ENCODE measurements at places on chromosomes 2 and 18.
A peak's percentile ranks its signal among the peaks of the same experiment; 100 is the strongest.

GRCh38 chr2:127508631-127509034 is 17.7 kb downstream of the IWS1 start:
- peak; percentile 83 for DNase-seq

- DNase-seq, result no peak
These were observed 28.5 kb downstream of the INPP4A start for GRCh38 chr2:98472961-98473746.

GRCh38 chr2:213455316-213456008 is 171.2 kb downstream of the SPAG16 start:
- DNase-seq, result no peak

DNA sequence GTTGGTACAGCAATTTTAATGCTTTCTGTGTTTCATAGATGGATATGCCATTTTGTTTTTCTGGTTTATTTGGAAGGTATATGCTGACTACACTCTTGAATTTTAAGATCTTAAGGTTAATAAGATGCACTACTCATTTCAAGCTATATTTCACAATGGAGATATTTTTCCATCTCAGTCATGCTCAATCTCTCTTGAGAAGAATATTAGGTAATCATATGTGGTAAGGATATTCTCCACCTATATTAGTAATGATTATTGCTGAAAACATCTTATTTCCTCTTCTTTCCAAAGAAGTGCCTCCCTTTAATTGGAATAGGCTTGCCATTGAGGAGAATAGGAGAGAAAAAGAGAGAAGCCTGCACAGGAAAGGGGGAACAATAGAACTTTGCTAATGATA is 40.1 kb downstream of the EPB41L3 start:
- no peak for DNase-seq

DNA sequence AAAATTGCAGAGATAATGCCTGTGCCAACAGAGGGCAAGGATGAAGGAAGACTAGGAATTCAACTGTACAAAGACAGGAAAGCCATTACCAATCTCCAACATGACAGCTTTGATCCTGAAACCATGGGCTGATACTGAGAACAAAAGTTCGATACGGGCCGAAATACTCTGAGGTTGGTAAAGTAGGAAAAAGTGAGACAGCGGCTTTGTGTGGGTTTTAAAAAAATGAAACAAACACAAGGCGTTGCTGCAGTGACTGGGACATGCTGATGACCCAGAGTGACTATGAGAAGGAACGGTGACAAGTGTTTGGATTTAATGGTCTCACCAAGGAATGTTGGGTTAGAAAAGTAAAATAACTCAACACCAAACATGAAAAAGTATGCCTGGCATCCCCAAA is 24.2 kb upstream of the SDC1 start:
- DNase-seq, result no peak

DNA sequence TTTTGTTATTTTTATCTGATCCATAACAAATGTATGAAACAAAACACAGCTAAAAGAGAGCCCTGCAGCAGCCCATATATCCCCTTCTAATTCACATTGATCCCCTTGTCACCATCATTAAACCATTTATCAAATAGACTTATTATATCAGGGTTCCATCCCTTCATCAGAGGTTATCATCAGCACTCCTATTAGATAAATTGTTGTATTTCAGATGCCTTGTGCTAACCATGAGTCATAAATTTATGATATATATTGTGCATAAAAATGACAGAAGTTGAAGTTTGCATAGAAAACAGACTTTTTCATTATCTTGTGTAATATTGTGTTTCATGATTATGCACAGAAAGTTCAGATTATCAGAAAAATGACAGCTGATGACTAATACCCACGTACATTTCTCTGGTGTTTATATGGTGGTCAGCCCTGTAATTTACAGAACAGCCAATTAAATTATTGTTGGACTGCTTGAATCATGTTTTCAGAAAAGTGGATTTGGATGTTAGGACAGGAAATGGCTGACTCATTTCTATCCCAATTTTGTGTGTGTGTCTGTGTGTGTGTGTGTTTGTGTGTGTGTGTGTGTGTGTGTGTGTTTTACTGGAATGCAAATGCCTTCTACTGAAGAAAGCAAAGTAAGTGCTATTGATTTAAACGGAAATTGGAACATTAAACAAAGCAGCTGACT is 80.9 kb downstream of the PPP1R1C start:
- DNase-seq, result no peak

- no peak for DNase-seq
These were observed 459.3 kb downstream of the GALR1 start for GRCh38 chr18:77708826-77709506.

- peak; percentile 37 for DNase-seq
These were observed at the start of gene MC5R for GRCh38 chr18:13823707-13824395. TSS of gene MC5R (plus strand) at chr18:13824149. CDS start at chr18:13825766, 1,617 bp downstream.

DNA sequence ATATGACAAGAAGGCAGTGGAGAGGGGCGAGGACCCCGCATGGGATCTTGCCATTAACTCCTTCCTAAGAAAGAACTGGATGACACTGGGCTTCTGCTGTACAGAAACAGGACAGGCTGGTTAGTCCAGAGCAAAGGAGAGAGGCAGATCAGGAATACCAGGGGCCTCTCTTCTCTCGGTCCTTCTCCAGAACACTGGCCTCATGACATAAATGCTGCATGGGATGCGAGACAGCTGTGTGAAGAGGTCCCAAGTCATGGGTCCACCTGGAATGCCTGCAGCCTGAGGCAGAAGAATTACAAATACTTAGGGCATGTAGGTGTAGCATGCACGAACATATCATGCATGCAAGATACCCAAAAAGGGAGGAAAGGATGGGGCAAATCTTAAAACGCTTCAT is 9.1 kb downstream of the MBOAT2 start:
- no peak for DNase-seq

- no peak for DNase-seq
These were observed 152.5 kb upstream of the HAAO start for GRCh38 chr2:42944779-42945415.

GRCh38 chr2:25936889-25937545 is 45.3 kb downstream of the KIF3C start:
- DNase-seq, result peak; percentile 21

DNA sequence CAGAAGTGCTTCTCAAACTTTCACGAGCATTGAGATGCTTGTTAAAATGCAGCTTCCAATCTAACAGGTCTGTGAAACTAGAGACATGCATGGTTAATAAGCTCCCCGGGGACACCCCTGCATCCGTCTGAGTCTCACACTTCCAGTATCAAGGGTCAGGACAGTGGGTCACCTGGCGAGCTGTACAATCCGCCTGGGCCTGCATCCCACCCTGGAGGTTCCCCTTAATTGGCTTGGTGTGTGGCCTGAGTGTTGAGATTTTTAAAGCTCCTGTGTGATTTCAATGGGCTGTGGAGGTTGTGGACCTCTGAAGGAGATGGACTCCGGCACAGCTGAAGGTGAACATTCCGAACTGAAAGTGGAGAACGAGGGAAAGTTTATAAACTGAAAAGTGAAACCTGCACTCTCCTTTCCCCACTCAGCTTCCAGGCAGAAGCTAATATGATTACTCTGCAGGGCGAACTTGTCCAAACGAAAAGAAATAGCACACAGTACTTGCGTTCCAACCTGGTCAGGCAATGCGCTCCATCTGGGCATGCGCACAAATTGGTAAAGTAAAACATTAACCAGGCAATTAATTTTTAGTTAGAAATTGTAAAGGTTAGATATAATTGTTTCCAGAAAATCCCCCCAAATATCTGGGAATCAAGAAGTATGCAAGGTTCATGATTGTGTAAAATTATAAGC is 191.7 kb upstream of the ALKAL2 start:
- no peak for DNase-seq

DNA sequence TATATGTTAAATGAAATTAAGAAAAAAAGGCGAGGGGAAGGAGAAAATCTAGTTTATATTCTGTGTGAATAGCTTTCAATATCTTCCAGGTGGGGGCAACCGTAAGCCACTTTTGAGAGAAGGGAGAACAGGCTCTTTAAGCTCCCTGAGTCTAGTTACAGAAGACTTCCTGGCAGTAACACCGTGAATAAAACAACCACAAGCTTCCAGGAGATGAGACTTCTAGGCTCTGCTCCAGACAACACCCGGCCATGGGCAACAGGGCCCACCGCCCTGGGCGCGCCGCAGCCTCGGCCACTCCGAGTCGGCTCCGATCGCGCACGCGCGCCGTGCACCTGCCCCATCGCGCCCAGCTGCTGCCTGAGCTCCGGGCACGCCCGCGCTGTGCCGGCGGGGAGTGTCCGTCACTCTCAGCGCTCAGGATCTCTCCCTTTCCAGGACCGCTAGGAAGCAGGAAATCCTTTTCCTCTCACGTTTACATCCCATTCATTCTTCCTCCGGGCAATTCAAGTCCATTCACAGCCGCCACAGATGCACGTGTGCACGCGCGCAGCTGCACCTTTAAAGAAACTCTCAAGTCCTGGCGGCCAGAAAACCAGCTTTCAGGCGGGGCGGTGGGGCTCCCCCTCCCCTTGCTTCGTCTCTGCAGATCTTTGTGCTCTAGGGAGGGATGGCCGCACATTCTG is 19.4 kb upstream of the PAX3 start:
- DNase-seq, result peak; percentile 17

- no peak for DNase-seq
These were observed 258.3 kb downstream of the HAUS1 start for GRCh38 chr18:46362533-46362932.

DNA sequence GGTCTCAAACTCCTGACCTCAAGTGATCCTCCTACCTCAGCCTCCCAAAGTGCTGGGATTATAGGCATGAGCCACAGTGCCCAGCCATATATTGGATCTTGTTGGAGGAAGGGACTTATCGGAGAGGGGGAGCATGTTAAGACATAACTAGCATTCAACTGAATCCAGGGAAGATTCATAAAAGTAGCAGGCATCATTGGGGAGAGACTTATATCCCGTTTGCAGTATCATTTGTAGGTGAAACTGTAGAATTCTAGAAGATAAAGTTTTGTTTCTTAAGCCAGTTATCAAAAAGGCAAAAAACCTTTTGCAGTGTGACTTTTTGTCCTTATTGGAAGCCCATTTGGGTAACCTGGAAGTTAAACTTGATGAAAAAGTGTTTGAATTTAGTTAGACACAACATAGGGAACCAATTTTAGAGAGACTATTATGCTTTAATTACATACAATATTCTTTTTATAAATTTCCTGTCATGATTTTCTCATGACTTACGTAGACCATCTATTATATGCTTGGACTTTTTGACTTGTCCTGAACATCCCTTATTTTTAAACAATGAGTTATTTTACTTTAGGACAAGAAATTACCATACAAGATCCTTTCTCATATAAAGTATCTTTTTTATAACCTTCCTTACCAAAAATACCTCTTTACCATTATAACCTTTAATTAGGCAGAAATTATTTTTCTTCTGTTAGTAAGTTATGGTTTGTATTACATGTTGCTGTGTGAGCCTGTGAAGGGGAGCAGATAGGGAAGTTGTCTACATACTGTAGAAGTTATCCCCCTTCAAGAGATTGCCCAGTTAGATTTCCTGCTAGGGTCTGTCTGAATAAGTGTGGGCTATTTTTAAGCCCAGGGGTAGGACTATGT is 20.3 kb downstream of the RAB3GAP1 start:
- DNase-seq, result no peak

- peak; percentile 28 for DNase-seq
These were observed 273.6 kb downstream of the PAX3 start for GRCh38 chr2:222024932-222025880.

DNA sequence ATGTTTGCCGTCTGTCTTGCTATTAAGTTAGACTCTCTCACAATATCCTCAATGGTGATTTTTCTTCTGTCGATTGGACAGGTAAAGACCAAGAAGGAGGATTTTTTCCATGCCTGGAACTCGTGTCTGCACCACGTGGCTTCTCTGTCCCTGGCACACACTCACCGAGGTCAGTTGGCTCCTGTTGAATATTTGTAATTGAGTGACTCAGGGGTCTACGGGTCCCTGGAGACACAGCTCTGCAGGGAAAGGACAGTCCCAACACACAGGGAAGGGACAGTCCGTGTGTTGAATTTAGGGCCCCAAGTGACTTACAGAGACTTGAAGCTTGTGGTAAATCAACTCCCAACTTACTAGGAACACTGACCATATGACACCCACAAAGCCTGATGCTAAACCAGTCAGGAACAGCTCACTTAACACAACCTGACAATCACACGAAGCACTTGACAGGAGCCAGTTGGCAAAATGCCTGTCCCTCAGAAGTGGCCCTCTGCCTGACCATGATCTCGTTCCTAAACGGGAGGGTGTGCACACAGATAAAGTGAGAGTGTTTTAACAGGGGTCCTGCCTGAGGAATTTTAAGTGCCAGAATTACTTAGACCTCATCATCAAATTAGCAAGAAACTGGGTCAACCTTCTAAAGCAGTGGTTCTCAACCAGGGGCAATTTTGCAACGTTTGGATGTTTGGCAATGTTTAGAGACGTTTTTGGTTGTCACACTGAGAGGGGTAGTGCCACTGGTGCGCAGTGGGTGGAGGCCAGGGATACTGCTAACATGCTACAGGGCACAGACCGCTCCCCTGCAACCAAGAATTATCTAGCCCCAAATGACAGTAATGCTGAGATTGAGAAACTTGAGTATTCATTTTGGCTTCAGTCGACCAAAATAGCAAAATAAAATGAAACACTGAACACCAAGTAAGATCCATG is 88.9 kb upstream of the BCL2L11 start:
- DNase-seq, result no peak

DNA sequence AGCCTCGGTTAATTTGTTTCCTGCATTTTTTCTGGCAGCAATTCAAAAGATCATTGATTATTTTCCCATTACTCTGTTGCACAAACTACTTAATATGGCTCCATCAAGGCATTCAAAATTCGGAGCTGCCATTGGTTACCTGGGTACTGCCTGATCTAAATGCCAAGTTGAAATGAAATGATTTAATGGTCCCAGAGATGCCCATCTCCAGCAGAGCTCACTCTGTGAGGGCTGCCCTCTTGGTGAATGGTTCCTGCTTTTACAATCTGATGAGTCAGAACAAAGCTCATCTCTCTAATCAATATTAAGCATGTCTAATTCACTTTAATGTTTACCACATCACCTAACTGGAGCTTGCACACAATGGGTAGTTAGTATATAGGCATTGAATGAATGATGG is 126.1 kb downstream of the CTNNA2 start:
- DNase-seq, result no peak

DNA sequence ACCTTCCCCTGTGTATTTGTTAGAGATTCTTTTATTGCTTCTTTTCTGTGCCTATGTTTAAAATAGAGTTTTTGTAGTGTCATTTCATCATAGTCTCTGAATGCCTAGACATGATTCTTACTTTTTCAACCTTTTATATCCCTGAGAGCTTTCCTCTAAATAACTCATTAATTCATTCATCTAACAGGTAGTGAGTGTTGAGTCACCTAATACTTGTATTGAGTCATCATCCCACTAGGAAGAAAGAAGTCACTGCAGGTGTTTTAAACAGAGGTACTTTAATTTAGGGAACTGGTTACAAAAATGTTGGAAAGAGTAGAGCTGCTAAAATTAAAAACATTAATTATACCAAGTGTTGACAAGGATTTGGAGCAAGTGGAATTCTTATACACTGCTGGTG is 18.5 kb upstream of the NMS start:
- DNase-seq, result no peak

- no peak for DNase-seq
These were observed 202.6 kb downstream of the TGIF1 start for GRCh38 chr18:3652380-3653262.

- no peak for DNase-seq
These were observed 593.1 kb downstream of the TMX3 start for GRCh38 chr18:68121826-68122225.

Data from globus pallidus (tissue), 1 donor.